ENCODE measurements at places on chromosomes 13 and 19.

GRCh38 chr13:73742982-73743381 lies 391.2 kb downstream of the KLF12 start:
- DNase-seq: no peak

DNA sequence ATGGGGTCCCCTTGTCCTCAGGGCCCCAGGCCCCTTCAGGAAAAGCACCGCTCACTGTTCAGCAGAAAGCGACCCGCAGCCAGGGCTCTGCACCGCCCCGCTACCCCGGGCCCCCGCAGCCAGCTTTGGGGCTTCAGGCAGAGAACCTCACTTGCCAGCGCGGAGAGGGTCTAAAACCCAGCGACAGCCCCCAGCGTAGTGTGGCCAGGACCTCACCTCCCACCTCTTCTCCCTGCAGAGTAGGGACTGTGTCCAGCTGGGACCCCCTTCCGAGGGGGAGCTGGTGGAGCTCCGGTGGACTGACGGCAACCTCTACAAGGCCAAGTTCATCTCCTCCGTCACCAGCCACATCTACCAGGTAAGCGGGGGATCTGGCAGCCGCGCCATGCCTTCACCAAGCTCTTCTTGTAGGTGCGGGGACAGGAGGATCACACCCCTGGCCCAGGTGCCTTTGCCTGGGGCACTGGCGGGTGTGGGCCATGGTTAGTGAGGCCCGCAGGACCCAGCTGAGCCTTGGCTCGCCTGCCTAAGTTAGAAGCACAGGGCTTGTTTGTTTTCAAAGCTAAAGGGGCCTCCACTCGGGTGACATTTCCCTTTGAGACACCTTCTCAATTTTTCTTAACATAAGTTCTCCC lies 175.7 kb downstream of the KDM4B start:
- no peak for DNase-seq

DNA sequence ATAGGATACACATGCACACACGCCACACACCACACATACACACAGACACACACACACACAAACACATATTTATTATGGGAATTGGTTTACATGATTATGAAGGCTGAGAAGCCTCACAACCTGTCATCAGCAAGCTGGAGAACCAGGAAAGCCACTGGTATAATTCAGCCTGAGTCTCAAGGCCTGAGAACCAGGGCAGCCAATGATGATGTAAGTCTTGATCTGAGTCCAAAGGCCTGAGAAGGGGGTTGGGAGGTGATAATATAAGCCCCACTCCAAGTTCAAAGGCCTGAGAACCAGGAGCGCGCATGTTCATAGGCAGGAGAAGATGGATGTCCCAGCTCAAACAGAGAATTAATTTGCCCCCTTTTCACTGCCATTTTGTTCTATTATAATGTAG lies 18.7 kb upstream of the SOX21 start:
- DNase-seq: no peak

GRCh38 chr13:45353895-45354294 lies 12.9 kb upstream of the TPT1 start:
- no peak for DNase-seq

- DNase-seq: no peak
These were observed 100.2 kb downstream of the TEX26 start for GRCh38 chr13:31032528-31033113.

- no peak for DNase-seq
These were observed 431.0 kb upstream of the HTR2A start for GRCh38 chr13:47327861-47328260.

DNA sequence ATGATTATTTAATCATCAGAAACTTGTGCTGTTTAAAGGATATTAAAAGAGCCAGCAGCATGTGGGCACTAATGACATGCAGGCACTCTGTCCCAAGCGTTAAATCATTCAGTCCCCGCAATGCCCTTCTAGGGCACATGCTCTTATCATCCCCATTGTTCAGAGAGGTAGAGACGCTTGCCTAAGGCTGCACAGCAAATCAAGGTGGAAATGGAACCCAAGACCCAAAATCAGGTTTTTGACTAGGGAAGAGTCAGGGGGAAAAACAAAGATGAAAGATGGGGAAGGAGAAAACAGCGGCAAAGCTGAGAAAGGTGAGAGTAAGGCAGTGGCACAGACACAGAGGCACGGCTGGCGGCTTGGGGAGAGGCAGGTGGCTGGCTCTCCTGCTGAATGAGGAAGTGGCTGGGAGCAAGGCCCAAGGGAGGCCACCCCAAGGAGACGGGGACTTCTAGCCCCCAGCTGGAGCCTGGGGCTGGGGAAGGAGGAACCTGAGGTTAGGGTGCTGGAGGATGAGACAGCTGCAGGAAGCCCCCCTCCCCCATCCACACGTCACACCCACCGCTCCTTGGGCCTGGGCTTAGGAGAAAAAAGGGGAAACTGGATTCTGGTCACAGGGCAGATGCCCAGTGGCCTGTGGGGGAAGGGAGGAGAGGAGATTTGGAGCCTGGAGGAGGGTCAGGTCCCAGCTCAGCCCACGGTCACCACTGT lies 1.0 kb upstream of the TYROBP start:
- DNase-seq: no peak

GRCh38 chr19:18408053-18408476 lies 10.6 kb upstream of the LRRC25 start:
- no peak for DNase-seq

GRCh38 chr13:33284916-33285315 lies 639 bp downstream of the STARD13 start:
- DNase-seq: no peak

Data from NCI-H187 (cell line).